GM23248 (cell line): ENCODE measurements at places on chromosomes 4 and X.

DNA sequence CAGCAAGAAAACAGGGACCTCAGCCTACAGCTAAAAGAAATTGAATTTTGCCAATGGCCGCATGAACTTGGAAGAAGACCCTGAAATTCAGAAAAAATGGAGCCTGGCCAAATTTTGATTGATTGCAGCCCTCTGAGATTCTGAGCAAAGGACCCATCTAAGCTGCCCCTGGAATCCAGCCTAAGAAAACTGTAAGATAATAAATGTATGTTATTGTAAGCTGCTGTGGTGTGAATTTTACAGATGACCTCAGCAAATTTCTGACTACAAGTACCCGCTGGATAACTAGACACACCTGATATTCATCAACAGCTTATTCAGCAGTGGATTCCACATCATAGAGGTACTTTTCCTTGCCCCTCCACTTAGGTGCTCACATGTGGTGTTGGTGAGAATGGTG, 119.5 kb upstream of the EPHA5 start:
- no peak for DNase-seq

- DNase-seq = no peak
Measured at GRCh38 chrX:14875624-14876023, 2.4 kb downstream of the MOSPD2 start.

- no peak for DNase-seq
Measured at GRCh38 chr4:15145709-15146108, 143.4 kb downstream of the CPEB2 start.

- no peak for DNase-seq
Measured at GRCh38 chrX:12686331-12686730, 104.9 kb upstream of the PRPS2 start.

DNA sequence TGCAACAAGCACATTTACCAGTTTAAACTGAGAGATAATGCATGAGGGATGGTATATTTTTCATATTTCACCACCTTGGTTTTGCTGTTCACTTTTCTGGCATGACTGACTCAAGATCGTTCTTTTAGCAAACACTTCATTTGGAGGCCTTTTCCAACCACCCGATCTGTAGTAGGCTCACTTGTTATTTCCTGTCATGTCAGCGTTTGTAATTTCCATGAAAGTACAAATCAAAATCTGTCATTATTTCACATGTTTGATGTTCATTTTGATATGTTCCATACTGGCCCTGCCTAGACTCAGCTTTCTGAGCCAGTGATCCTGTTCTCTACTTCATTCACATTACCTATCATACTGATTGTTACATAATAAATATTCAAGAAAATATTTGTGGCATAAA, 1888.3 kb upstream of the PCDH7 start:
- no peak for DNase-seq

- DNase-seq = no peak
Measured at GRCh38 chrX:28552882-28553829, 34.1 kb upstream of the IL1RAPL1 start.

GRCh38 chr4:95572304-95572991, 23.7 kb upstream of the UNC5C start:
- no peak for DNase-seq

DNA sequence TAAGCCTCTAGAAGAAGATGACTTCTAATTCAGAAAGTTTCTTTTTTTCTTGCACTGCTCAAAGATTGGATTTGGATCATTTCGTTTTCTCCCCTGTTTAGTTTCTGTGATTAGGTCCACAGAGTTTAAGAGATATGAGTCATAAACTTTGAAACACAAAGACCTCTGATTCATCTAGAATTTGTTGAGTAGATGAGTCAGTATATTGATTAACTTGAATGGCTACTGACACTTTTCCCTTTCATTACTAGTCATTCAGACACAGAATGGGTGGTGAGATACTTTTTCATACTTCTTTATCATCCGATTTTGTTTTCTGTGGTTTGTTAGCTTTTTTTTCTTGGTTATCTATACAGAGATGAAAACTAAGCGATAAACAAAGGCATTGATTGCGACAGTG, 34.1 kb upstream of the AFF2 start:
- no peak for DNase-seq

GRCh38 chr4:76588274-76588673, 153.2 kb downstream of the SHROOM3 start:
- DNase-seq = no peak

DNA sequence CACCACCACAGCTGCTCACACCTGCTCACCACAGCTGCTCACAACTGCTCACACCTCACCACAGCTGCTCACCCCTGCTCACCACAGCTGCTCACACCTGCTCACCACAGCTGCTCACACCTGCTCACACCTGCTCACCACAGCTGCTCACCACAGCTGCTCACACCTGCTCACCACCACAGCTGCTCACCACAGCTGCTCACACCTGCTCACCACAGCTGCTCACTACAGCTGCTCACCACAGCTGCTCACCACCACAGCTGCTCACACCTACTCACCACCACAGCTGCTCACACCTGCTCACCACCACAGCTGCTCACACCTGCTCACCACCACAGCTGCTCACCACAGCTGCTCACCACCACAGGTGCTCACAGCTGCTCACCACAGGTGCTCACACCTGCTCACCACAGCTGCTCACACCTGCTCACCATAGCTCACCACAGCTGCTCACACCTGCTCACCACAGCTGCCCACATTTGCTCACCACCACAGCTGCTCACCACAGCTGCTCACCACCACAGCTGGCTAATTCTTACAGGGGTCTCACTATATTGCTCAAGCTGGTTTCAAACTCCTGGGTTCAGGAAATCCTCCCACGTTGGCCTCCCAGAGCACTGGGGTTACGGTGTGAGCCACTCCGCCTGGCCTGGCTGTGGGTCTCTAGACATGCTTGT, 30.4 kb upstream of the CPLX1 start:
- no peak for DNase-seq

DNA sequence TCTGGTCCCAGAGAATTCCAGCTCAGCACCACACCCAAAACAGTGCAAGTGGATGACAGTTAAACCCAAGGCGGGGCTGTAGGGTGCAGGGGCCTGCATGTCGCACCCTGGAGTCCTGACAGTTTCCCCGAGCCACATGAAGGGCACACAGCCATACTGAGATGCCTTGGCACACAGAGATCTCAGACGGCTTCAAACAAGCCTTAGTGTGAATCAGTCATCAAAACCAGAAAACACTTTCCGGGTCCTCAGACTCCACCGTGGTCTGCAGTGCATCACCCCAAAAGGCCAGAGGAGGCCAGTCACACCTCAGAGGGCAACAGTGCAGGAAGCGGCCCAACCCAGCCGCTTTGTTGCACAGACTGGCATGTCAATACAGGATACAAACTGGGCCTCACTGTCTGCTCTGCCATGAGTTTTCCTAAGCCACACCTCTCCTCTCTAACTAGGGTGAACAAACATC, 64.6 kb upstream of the ENPP6 start:
- peak; percentile 33 for DNase-seq

DNA sequence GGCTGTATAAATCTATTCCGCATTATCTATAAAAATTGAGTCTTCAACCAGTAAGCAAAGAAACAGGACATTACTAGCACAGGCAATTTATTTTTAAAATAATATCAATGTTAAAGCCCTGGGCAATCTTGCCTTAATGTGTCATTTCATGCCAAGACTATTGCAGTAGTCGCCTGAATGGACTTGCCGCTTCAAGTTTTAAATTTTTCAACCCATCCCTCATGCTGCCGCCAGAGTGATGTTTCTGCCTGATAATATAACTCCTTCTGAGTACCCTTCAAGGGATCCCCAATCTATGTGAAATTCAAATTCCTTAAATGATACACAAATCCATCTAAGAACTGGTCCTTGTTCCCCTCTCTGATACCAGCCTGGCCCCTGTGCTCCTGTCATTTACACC, 66.9 kb downstream of the PRSS12 start:
- no peak for DNase-seq

GRCh38 chrX:48645669-48646068, 37.9 kb upstream of the WAS start:
- DNase-seq = no peak

DNA sequence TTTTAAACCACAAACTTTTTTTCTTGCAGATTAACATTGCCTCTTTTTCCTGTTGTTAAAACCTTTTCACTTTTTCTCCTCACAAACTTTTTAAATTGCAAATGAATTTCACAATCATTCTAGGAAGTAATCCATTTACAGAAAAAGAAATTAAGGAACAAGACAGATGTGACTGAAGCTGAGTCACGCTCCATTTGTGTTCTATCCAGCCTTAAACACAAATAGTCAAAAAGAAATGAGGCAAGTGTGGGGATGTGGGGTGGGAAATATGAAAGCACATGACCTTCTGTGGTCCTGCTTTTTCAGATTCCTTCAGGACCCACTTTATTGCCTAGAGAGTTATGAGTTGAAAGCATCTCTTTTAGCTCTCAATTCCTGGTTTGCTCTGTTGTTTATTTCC, 197.0 kb downstream of the ADGRL3 start:
- DNase-seq = no peak

GRCh38 chr4:40848251-40848650, 98.5 kb downstream of the NSUN7 start:
- DNase-seq = no peak

GRCh38 chr4:183099537-183100297, 660 bp downstream of the WWC2 start:
- peak; percentile 56 for DNase-seq

- DNase-seq = no peak
Measured at GRCh38 chrX:134407065-134407376, 52.9 kb upstream of the HPRT1 start.

GRCh38 chr4:174066611-174067205, 216.8 kb downstream of the FBXO8 start:
- DNase-seq = no peak

DNA sequence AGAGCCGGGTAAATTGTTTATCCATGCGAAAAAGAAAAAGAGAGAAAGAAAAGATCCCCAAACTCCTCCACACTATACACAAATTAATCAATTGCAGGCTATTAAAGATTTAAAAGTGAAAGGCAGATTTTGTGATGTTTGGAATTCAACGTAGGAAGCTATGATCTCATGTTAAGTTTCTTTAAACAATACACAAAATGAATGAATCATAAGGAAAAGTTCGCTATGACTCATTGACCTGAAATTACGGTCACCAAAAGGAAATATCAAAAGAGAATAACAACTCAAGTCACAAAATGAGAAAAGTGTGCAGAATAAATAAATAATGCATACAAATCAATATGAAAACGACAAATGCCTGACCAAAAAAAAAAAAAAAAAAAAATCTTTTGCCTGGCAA, 28.6 kb downstream of the CLNK start:
- peak; percentile 76 for DNase-seq

- DNase-seq = peak; percentile 54
Measured at GRCh38 chr4:150007512-150007911, 70.7 kb upstream of the DCLK2 start.

DNA sequence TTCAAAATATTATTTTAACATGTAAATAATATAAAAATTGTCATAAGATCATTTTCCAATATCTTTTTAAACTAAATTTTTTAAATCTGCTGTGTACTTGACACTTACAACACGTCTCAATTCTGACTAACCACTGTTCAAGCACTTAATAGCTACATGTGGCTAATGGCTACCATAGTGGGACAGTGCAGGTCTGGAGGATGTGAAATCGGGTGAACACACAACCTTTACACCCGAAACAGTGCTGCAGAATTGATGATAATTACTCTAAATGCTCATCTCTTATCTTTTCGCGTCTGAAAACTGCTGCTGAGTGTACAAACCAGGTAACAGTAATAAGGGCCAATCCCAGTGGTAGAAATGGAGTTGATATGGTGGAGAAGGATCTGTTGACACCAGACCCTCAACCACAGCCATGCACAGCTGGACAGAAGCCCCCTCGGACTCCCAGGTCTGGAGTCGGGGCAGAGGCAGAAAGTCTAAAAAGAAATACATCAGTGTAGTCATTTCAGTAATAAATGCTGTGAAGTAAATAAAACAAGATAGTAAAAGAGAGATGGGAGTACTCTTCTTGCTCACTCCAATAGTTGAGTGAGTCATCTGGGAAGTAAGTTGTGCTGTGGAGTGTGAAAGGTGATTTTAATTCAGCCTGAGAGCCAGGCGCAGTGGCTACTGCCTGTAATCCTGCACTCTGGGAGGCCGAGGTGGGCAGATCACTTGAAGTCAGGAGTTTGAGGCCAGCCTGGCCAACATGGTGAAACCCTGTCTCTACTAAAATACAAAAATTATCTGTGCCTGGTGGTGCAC, 150.0 kb downstream of the CBR4 start:
- no peak for DNase-seq

GRCh38 chr4:138032222-138032621, 209.9 kb downstream of the SLC7A11 start:
- DNase-seq = no peak

- no peak for DNase-seq
Measured at GRCh38 chr4:149788300-149788699, 27.3 kb downstream of the IQCM start.

- no peak for DNase-seq
Measured at GRCh38 chr4:186765673-186766546, 42.3 kb upstream of the FAT1 start.

DNA sequence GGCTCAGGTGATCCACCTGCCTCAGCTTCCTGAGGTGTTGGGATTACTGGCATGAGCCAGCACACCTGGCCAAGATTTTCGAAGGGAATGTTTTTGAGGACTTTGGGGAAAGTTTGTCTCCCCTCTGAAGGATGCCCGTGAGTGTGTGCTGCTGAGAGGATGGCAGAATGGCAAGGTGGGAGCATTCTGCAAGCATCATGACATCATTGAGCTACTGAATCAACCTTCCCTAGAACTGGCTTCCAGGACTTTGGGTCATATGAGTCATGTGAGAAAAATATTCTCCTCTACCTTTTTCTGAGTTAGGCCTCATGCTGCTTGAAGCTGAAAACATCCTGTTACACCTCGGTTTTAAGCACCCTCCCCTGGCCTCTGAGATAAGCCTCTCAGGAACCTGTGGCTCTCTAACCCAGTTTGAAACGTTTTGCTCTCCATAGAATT, 31.0 kb downstream of the TMEM131L start:
- DNase-seq = peak; percentile 46

GRCh38 chr4:158624889-158625478, 46.7 kb downstream of the C4orf46 start:
- DNase-seq = peak; percentile 84

- peak; percentile 98 for DNase-seq
Measured at GRCh38 chr4:7206911-7207567, 14.7 kb downstream of the SORCS2 start.

DNA sequence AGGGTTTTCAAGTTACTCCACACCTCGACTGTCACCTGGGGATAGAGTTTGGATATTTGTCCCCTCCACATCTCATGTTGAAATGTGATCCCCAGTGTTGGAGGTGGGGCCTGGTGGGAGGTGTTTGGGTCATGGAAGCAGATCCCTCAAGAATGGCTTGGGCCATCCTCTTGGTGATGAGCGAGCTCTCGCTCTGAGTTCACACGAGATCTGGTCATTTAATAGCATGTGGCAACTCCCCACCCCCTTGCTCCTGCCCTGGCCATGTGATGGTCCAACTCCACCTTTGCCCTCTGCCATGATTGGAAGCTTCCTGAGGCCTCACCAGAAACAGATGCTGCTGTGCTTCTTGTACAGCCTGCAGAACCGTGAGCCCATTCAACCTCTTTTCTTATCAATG, 8.3 kb downstream of the CTAG1A start:
- DNase-seq = no peak

- no peak for DNase-seq
Measured at GRCh38 chr4:154579927-154580326, 10.6 kb downstream of the FGA start.
